ENCODE measurements at places on chromosomes 3 and 15. TPM values are rescaled to one million over a fixed set of nuclear protein-coding genes. Genes with fewer than 3 reads are reported as not detected.

The DPPA4 gene
- 1.5 TPM for total RNA-seq

The SPTBN5 gene
- total RNA-seq = 1.7 TPM

The SI gene
- total RNA-seq = not detected

The RAP2B gene
- total RNA-seq = 14.9 TPM

The SKOR1 gene
- total RNA-seq = 0.10 TPM
